Left hindlimb (tissue), 1 donor: ENCODE measurements at places on chromosomes 3 and 15.

GRCh38 chr15:100790786-100791265 lies 88.8 kb upstream of the ALDH1A3 start:
- DNase-seq = no peak

GRCh38 chr15:96171853-96172296 lies 158.6 kb upstream of the NR2F2 start:
- no peak for DNase-seq

- no peak for DNase-seq
Observed at GRCh38 chr15:79322945-79323344, 12.0 kb downstream of the TMED3 start.

DNA sequence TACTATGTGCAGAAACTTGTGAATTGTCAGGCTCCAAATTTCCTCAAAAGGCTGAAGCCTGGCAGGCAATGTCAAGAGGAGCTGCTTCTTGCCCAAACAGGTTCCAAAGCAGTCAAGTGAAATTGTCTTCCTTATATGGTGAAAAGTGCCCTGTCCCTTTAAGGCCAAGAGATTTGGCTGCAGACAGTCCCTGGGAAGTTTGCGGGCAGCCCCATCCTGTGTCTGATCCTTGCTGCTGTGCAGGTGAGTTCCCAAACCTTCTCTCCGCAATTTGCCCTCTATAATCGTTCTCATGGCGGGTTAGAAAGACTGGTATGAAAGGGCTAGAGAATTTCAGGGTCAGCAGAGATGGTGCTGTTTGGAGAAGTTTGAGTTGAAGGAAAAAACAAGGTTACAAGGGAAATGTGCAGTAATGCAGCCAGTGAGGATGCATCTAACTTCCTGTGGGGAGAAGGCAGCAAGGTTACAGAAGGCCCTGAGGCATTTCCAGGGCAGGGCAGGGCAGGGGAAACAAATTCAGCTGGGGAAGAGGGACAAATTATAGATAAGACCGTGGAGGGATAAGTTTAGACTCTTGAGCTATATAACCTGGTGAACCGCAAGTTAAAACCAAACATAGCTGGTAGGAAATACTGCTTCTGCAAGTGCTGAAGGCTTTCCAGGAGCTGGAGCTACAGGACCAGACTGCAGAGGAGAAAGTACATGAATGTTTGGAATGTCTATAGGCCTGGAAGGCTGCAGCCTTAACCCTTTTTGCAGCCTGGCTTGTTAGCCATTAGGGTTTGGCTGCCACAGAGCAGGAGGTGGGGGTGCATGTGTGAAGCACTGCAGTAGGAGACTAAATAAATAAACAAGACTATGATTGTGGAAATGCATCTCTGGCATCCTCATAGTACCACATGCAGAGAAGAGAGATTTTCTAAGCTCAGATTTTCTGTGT lies 256.2 kb upstream of the IL12A start:
- DNase-seq = peak; percentile 34

GRCh38 chr15:63837032-63837431 lies 3.3 kb upstream of the HERC1 start:
- no peak for DNase-seq

- no peak for DNase-seq
Observed at GRCh38 chr15:73425510-73425909, 17.5 kb upstream of the REC114 start.
